ENCODE measurements at places on chromosomes 5 and 9.

- no peak for DNase-seq
These were observed 1280.6 kb upstream of the ACO1 start for GRCh38 chr9:31103836-31104235.

DNA sequence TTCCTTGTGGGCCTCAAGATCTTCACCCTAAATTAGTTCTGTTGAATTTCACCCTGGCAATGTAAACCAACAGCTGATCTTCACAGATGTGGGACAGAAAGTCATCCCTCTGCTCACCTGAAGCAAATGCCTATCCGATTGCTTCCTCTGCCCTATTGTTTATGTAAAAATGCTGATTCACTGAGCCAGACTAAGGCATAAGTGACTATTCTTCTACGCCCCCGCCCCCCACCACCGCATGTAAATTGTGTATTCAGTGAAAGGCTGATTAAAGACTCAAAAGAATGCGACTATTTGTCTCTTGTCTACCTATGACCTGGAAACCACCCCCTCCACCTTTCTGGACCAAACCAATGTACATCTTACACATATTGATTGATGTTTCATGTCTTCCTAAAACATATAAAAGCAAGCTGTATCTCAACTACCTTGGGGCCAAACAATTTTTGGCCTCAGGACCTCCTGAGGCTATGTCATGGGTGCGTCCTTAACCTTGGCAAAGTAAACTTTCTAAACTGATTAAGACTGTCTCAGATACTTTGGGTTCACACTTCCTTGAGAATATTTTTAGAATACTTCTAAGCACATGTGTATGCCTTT is 129.7 kb upstream of the BOD1 start:
- no peak for DNase-seq

DNA sequence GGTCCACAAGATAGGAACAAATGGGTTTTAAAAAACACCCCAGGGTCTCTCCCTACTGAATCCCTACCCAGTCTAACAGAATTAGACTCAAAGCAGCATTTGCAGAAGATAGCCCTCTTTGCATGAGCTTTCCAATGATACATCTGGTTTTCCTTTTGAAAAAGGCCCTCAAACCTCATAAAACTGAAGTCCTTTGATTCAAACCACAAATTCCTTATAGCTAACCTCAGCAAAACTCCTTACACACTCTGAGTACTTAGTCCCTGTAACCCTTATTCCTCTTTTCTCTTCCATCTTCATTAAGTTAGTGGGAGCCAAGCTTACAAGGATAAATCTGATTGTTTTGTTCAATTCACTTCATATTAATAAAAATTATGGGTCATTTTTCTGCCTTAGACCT is 90.5 kb upstream of the TNC start:
- DNase-seq, result no peak

GRCh38 chr5:171797543-171797942 is 11.9 kb downstream of the SMIM23 start:
- no peak for DNase-seq

DNA sequence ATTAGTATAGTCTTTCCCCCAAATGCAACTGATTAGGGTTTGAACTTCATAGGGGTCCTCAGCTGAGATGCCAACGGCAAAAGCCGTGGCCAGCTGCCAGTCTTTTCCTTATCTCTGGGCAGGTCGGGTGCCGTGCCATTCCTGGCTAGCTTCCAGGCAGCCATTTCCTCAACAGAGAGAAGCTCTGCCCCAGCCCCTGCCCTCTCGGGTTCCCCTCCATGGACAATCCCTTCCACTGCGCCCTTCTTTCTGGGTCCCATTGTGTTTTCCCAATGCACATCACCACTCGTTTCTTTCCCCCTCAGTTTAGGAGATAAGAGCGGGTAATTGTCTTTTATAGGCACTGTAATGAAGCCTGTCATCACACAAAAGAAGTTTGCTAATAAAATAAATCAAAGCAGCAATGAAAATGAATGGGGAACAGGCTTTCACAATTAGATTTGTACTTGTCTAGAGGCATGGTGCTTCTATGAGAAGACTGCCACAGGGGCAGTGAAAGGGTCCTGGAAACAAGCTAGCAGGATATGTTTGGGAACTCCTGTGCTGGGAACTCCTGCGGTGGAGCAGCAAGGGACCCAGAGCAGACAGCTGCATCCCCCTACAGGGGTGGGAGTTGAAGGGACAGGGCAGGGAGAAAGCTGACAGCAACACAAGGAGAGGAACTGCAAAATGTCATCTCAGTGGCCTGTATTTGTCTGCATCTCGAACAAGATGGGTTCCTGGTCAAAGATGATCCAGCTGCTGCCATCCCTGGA is 48.0 kb upstream of the SAP30L start:
- no peak for DNase-seq

DNA sequence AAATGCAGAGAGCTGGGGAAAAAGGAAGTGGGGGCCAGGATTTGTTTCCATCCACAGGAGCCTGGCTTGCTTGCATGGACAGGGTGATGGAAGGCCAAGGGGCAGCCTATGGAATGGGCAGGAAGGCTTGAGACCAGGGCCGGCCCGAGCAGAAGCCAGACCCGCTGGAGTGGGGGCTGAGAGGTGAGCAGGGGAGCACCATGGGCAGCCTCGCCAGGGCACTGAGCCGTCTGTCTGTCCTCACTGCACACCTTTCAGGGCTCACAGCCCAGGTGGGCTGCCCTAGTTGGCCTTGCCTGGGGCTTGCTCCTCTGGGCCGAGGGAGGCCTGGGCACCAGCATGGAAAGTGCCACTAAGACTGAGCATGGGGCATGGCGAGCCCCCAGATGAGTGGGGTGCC is 58.6 kb upstream of the CNOT6 start:
- no peak for DNase-seq

Data from RKO (cell line).